ENCODE measurements at places on chromosomes 5 and 9. TPM values are rescaled to one million over a fixed set of nuclear protein-coding genes. Genes with fewer than 3 reads are reported as not detected.

DNA sequence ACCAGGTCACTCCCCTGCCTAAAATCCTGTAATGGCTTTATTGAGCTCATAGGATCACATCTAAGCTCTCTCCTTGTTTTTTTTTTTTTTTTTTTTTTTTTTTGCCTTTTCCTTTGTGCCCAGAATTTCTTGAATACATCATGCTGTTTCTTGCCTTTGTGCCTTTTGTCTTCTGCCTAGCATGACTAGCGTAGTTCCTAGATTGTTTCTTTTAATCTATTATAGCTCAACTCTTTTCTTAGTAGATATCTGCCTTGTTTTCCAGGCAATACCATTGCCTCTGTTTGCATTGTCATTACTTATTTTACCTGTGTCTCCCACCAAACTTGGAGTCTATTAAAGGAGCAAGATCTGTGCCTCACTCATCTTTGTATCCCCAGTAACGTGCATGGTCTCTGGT is 106.1 kb upstream of the C9orf72 start:
- no peak for DNase-seq

The MUSK gene
- 0.62 TPM for total RNA-seq

DNA sequence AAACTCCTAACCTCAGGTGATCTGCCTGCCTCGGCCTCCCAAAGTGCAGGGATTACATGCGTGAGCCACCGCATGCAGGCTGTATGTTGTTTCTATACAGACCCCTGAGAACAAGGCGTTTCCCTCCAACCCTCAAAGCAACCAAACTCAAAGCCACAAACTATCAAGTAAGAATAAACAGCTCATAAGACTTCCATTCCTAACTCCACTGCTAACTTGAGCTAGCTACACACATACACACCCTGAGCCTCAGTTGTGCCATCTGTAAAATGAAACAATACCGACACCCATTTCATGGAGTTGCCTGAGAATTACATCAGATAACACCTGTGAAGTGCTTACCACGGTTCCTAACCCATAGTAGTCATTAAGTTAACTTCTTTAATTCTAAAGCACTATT is 70.8 kb downstream of the SERINC5 start:
- no peak for DNase-seq

DNA sequence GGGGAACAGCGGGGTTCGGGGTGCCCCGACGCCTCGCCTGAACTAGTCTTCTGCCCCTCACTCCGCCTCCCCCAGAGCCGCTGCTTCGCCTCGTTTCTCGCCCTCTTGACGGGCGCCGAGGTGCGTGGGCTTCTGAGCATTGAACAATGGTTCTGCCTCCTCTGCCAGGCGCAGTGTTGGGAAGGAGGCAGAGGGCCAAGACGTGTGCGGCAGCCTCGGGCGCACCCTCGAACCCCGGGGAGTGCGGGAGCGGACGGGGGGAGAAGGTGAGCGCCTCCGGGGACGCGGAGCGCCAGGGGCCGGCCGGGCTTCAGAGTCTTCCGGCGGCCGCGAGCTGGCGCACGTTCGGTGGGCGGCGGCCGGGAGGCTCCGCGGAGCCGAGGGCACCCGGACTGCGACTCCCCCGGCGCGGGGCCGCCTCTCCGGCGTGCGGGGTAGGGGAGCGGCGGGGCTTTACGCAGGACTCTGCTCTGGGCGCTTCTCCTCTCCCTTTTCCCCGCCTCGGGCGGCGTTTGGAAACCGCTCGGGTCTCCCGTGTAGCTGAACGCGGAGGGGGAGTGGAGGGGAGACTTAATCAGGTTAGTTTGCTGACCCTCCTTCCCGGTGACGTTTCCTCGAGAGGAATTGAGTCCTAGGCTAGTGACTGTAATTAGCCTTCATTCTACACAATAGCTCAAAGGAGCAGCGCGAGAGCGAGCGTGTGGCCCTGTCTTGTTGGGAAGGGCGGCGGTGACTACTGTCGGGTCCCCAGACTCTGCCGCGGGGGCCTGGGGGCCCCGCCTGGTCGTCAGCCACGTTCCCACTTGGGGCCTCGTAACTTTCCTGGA is 1.1 kb downstream of the VLDLR start:
- peak; percentile 62 for DNase-seq

The LIX1 gene
- not detected for total RNA-seq

The BAAT gene
- not detected for total RNA-seq

- no peak for DNase-seq
These were observed 31.8 kb downstream of the SPATA31C2 start for GRCh38 chr9:88106492-88106891.

The MVB12B gene
- 65.7 TPM for total RNA-seq

DNA sequence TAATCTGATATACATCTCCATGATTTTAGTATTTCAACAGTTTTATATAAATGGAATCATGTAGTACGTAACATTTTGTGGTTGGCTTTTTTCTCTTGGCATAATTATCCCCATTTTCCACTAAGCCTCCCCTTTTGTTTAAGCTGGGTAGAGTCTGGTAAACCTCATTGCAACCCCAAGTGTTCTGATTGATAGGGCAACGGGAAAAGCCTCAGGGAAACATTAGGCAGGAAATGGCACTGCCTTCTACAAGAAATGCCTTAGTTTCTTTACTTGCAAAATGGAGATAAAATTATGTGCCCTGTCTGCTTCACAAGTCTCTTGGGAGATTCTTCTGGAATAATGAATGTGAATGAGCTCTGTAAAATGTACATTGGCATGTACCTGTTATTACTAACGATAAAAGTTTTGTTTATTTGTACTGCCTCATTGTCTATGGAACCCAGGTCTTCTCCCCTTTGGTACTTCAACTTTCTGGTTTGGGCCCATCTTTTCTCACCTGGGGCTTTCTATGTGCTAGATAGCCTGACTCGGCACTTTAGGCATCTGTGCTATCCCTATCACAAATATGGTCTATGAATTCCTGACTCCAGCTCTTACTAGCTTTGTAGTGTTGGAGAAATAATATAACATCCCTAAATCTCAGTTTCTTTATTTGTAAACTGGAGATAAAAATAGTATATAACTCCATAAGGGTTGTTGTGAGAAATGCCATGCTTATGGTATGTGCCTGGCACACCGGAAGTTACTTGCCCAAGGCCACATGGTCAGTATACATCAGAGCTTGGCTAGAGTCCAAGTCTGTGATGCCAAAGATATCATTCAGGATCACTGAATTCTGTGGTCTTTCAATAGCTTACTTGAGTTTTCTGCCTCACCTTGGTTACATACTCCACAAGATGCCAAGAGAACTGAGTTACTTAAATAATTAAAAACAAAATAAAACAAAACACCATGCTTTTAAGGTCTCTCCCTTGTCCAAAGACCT is 48.2 kb upstream of the ZNF169 start:
- DNase-seq, result no peak

DNA sequence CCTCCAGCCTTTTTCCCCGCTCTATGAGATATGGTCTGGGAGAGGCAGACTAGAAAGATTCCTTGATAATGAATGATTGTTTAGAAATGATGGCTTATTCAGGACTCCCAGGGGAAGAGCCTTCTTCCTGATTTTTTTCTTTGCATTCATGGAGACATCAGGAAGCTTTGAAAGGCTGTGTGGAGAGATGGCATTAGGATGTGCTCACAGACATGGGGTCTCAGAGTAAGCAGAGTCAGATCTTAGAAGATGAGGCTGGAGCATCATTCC is 37.1 kb downstream of the PPARGC1B start:
- no peak for DNase-seq

The OR1J2 gene
- not detected for total RNA-seq

The ACSL6 gene
- 3.3 TPM for total RNA-seq

GRCh38 chr5:135718151-135718550 is 116.3 kb upstream of the SLC25A48 start:
- no peak for DNase-seq

The WDR31 gene
- total RNA-seq, result 4.6 TPM

- DNase-seq, result no peak
These were observed 425.9 kb downstream of the SPOCK1 start for GRCh38 chr5:137073189-137073588.

The PGM5 gene
- 28.4 TPM for total RNA-seq

DNA sequence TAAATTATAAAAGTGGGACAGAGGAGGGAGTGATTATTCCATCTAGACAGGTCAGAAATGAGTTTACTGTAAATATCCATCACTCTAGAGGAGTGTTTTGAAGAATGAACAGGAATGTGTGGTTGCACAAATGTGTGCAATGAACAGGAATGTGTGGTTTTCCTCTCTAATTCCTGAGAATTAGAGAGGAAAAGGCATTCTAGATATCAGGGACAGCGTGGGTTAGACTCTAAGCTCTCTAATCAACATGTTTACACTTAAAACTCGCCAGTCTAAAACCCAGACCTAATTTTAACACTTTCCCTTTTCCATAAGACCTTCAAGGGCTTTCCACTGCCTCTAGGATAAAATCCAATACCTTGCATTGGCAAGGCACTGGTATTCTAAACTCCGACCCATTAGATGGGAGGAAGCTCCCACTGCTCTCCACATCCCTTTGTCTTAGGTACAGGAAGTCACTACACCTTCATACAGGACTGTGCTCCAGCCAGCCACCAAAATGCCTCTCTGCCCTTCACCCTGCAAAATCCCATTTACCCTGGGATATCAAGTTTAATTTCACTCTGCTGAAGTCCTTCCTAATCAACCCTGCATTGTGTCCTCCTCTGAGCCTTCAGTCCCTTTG is 67.9 kb downstream of the NFIB start:
- no peak for DNase-seq

GRCh38 chr5:111454198-111454622 is 58.1 kb downstream of the STARD4 start:
- DNase-seq, result no peak

The CLPTM1L gene
- total RNA-seq, result 56.3 TPM

The FOXD1 gene
- total RNA-seq, result 99.3 TPM

The HK3 gene
- 21.1 TPM for total RNA-seq

The ITGA2 gene
- 11.0 TPM for total RNA-seq

GRCh38 chr5:172159016-172159415 is 29.0 kb downstream of the STK10 start:
- no peak for DNase-seq

- DNase-seq, result no peak
These were observed 297.6 kb downstream of the CDH10 start for GRCh38 chr5:24347158-24347557.

The RIC1 gene
- 30.3 TPM for total RNA-seq

DNA sequence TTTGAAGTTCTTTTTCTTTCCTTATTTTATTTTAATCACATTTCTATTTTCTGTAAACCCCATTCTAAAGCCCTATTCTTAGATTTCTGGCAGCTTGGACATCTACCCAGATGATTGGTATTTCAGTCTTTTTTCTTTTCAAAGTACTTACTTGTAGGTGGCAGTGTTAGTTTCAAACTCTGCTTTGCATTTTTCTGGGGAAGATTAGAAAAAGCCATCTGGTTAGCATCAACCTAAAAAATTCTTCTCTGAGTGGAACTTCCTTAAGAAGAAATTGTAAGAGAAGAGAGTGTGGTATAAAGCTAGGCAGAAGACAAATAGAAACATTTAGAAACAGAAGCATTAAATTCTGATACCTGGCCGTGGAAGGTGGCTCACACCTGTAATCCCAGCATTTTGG is 17.2 kb upstream of the TENT2 start:
- DNase-seq, result no peak

The PPP3R2 gene
- not detected for total RNA-seq

DNA sequence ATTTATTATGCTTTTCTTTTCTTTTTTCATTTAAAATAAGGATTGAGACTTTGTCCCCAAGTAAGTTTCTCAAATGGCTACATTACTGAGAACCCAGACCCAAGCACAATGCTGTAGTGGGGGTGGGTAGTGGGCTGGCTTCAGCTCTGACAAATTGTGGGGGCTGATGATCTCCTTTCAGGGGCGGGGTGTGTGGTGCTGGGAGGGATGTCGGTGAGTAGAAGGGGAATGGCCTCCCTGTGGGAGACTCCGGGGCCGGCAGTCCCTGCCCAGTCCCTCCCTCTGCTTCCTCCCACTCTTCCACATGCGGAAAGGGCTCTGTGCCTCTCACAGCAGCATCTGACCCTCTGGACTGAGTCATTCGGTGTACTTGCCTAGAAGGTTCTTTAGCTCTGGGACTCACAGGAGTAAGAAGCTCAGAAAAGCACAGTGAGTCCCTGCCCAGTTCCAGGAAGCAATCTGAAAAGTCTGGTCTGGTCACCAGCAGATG is 14.3 kb downstream of the CD180 start:
- no peak for DNase-seq

The GRM6 gene
- total RNA-seq, result not detected

The FBP1 gene
- total RNA-seq, result 13.6 TPM

The AGXT2 gene
- not detected for total RNA-seq

DNA sequence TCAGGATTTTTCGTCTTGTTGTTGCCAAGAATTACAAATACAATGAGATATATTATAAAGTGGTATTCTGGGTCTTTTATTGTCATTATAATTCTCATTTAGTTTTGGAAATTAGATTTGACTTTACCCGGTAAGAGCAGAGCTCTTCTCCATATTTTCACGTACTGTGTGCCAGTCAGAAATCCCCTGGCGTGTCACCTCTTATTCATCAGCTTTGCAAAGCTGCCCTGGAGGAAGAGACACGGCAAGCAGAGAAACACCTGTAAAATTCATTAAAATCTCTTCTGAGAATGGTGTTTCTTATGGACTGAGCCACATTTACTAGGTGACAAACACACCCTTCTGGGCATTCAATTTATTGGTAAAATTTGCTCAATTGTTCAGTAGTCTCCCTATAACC is 440.4 kb downstream of the HINT1 start:
- no peak for DNase-seq

The SLC25A46 gene
- total RNA-seq, result 36.2 TPM

The GNAQ gene
- 97.5 TPM for total RNA-seq

The RAD17 gene
- total RNA-seq, result 22.7 TPM

The GPR107 gene
- total RNA-seq, result 42.4 TPM

DNA sequence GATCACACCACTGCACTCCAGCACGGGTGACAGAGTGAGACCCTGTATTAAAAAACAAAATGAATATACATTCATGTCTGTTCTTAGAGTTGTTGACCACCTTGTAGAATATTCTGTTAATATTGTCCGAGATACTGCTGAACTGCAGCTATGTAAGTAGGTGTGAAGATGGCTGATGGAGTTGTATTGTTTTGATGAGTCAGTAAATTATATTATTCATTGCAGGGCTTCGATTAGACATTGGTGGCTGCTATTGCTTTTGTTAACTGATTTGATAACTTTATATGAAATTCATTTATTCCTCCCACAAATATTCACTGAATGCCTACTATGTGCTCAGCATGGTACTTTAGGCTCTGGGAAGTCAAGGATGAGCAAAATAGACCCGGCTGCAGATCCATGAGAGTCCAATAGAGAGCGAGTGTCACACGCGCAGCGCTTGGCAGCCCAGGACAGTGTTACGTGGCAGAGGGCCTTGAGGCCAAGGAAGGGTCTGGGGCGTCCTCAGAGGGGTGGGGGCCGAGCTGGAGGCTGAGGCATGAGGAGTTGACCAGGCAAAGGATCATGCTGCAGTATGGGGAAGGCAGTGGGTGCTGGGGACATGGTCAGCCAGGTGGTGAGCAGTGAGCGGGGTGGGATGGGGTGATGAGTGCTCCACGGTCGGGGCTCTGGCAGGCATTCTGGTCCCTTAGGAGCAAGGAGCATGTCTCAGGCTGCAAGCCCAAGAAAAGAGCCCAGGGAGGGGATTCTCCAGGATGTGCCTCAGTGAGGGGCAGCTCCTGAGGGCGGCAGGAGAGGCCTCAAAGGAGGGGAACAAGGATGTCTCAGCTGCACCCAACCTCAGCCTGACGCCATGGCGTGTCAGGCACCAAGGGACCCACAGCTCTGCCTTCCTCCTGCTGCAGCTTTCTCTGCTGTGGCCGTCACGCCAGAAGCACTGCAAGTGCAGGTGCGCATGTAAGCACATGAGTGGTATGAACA is 243.5 kb downstream of the GADD45G start:
- no peak for DNase-seq

The UNC5A gene
- total RNA-seq, result not detected

The TRIM36 gene
- 3.7 TPM for total RNA-seq

The HAVCR2 gene
- 11.8 TPM for total RNA-seq

The TAF11L5 gene
- not detected for total RNA-seq
